ENCODE measurements at places on chromosomes 3 and 15. TPM values are rescaled to one million over a fixed set of nuclear protein-coding genes. Genes with fewer than 3 reads are reported as not detected.
A peak's percentile ranks its signal among the peaks of the same experiment; 100 is the strongest.

DNA sequence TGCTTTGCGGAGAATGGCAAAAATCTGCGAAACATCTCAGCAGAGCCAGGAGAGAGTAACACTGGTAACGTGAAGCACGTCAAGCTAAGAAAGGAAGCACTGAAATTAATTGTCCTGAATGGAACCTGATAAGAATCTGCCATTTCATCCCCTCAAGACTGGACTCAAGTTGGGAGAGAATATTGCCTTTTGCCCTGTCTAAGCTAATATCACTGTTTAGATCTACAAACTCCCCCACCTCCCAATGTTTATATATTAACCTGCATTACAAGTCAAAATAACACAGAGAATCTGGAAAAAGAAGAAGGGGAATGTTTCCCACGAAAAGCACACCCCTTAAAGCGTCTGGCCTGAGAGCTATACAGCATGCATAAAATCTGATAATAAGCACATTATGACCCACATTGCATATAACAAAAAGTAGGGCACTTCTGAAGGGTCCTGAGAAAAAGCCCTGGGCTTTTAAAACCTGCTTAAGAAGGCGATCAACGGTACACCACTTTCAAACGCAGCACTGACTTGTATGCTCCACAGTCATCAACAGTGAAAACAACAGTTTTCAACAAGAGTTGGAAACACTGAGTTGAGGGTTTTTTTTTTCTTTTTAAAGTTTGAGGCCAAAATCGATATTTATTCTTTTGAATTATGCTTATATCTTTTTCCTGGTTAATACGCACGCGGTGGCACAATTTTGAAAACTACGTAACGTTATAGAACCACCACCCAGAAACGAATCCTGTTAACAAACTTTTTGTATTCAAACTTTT lies 1.4 kb upstream of the KAT2B start:
- no peaks in the 10 kb centered on the region for H3K36me3 ChIP-seq
- H3K4me1 ChIP-seq = peaks cover 41% of the 10 kb centered on the region
- H3K27me3 ChIP-seq = no peaks in the 10 kb centered on the region
- peak overlapping the region; percentile 0 for H3K4me3 ChIP-seq
- peak overlapping the region; percentile 79 for H3K27ac ChIP-seq

DNA sequence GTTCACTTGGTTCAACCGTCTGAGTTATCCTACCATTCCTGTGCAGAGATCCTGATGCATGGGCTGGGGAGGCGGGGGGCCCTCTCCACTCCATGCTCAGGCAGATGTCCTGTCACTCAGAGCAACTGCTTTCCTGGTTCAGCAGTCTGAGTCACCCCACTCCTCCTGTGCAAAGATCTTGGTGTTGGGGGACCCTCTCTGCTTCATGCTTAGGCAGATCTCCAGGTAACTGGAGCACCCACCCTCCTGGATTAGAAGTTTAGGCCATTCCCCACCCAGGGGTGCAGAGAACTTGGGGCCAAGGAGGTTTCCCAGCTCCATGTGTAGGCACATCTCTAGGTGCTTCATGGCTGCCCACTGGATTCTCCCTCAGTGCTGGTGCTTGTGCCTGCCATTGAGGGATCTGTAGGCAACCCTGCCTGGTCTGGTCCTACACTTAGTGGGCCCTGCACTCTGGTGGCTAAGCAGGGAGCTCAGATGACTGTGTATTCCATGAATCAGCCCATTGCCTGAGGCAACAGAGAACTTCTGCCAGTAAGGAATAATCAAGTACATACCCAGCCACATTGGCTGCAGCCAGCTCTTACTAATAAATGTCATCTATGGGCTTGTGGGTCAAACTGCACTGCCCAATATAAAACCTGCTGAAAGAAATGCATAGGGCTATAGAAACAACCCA lies 465.4 kb upstream of the THBS1 start:
- DNase-seq = no peak
- peaks cover 4% of the 10 kb centered on the region for H3K27me3 ChIP-seq
- no peaks in the 10 kb centered on the region for H3K36me3 ChIP-seq
- no peak overlapping the region for H3K4me3 ChIP-seq

DNA sequence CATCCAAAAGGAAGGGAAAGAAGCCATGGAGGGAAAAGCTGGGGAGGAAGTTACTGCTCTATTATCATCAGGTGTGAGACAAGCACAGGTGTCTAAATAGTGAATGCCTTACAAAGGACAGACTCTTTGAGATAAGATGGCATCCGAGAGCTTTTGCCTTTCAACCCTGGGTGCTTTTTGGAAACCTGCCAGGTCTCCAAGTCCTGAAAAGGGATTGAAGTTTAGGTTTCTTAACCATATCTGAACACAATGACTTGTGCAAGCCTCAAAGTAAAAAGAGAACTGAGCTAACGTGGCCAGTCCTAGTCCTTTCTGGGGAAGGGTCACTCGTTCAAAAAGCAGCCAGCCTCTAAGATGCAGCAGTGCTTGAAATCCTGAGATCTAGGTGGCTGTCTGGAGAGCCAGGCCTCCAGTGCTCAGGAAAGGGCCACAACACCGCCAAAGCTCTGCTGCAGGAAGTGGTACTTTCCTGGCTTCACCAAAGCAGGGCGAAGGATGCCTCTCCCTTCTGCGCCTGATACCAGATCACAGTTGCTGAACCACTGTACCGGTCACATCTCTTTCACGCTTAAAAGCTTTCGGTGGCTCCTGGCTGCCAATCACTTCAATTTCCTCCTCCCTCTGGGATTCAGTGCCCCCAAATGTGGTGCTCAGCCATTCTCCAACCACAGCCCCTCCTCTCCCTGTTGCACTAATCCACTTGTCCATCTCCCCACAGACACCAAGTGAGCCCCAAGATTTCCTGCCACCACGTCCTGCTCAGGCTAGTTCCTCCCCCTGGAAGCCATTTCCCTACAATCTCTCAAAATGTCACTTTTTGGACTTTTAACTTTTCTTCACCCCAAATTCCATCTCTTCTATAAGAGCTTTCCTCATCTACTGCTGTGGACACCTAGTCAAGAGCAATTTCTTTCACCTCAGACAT lies 104.1 kb upstream of the LPP start:
- peaks cover 17% of the 10 kb centered on the region for H3K4me1 ChIP-seq
- H3K27ac ChIP-seq = no peak overlapping the region
- no peaks in the 10 kb centered on the region for H3K27me3 ChIP-seq
- no peaks in the 10 kb centered on the region for H3K36me3 ChIP-seq

DNA sequence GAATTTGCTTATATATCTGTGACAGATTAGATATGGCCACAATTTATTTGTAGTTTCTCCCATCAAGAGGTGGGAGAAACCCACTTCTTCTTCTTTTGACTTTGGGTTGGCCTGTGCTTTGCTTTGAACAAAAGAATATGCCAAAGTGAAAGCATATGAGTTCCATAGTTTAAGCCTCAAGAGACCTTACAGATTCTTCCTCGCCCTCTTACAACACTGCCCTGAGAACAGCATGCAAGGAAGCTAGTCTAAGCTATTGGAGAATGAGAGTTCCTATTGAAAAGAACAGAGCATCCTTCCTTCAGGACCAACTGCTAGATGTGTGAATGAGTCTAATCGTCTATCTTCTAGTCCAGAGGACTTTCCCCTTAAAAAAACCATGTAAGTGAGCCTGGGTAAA lies 394.8 kb downstream of the TUSC7 start:
- no peak for DNase-seq
- no peaks in the 10 kb centered on the region for H3K36me3 ChIP-seq
- H3K4me1 ChIP-seq = no peaks in the 10 kb centered on the region
- no peak overlapping the region for H3K4me3 ChIP-seq
- no peaks in the 10 kb centered on the region for H3K27me3 ChIP-seq
- H3K27ac ChIP-seq = no peak overlapping the region

- no peak for DNase-seq
- H3K27ac ChIP-seq = no peak overlapping the region
- H3K27me3 ChIP-seq = no peaks in the 10 kb centered on the region
- no peak overlapping the region for H3K4me3 ChIP-seq
- H3K4me1 ChIP-seq = no peaks in the 10 kb centered on the region
- H3K36me3 ChIP-seq = no peaks in the 10 kb centered on the region
These were observed 180.4 kb upstream of the COL8A1 start for GRCh38 chr3:99458013-99458412.

DNA sequence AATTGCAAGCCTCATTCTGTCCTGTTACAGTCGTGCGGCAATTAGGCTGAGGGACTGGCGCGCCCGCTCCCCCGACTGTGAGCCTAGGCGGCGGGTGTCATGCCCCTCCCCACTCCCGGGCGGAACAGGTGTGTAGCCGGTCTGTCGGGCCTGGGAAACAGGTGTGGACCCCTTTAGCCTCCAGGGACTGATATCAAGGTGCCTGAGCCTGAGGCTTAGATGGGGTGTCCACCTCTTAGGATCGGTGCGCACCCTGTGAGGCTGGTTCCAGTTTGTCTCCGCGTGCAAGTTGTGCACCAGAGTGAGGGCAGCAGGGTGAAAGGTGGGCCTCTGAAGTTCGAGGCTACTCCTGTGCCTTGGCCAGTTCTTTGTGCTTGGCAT lies 686 bp downstream of the VPS8 start:
- peaks cover 5% of the 10 kb centered on the region for H3K36me3 ChIP-seq
- H3K4me1 ChIP-seq = peaks cover 46% of the 10 kb centered on the region
- H3K27me3 ChIP-seq = no peaks in the 10 kb centered on the region
- peak overlapping the region; percentile 88 for H3K4me3 ChIP-seq

DNA sequence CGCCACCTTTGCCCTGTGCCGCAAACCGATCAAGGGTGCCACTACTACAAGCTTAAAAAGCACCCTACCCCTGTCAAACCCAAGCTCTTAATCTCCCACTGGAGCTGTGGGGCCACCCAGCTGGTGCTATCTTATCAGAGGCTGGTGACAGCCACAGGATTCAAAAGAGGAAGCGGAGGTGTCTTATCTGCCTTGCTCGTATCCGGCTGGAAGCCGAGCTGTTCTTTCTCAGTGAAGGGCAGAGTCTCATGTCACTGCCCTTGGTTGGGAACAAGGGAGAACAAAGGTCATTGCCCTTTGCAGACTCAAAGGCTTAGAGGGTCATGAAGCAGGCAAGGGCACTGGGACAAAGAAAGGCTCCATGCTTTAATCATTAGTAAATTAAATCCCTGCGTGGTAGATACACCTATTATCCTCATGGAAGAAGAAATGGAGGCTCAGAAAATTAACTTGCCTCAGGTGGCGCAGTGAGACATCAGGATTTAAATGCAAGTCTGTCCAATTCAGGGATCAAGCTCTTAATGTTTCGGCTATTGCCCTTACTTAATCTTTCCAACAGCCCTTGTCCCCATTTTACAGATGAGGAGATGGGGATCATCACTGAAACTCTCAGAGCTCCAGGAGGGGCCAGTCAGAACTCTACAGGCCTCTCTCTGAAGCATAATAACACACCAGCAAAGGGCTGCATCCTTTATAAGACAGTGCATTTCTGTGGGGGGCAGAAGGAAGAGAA lies 360.0 kb upstream of the PROK2 start:
- H3K4me3 ChIP-seq = no peak overlapping the region
- H3K27me3 ChIP-seq = no peaks in the 10 kb centered on the region
- DNase-seq = no peak
- H3K4me1 ChIP-seq = no peaks in the 10 kb centered on the region

The SPG11 gene
- 121 TPM for total RNA-seq

The ATP2B2 gene
- total RNA-seq = not detected

The IL12A gene
- 0.53 TPM for total RNA-seq

All from CD4-positive, alpha-beta memory T cell (primary cell).